ENCODE measurements at places on chromosomes 2 and 18.

- DNase-seq, result no peak
Observed at GRCh38 chr2:175167076-175167791, 769 bp downstream of the ATF2 start.

- no peak for DNase-seq
Observed at GRCh38 chr2:141720476-141720875, 410.3 kb downstream of the LRP1B start.

DNA sequence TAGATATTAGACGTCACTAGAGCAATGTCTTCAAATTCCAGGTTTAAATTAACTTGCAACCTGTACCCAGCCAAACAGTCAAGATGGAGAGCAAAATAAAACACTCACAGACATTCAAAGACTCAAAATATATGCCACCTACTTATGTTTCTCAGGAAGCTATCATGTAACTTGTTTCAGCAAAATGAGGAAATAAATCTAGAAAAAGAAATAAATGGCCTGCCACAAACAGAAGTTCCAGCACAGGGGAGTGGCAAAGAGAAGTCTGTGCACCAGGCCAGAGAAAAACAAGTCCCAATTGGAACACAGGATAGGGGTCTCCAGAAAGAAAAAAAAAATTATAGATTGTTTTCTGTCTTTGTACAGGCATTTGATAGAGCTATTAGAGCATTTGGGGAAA lies 96.7 kb downstream of the LRP2 start:
- no peak for DNase-seq

GRCh38 chr18:70028084-70028483 lies 80.4 kb upstream of the CD226 start:
- no peak for DNase-seq

- no peak for DNase-seq
Observed at GRCh38 chr18:9095297-9096006, 7.0 kb upstream of the NDUFV2 start.

GRCh38 chr18:76451396-76452331 lies 43.4 kb downstream of the ZNF516 start:
- no peak for DNase-seq

DNA sequence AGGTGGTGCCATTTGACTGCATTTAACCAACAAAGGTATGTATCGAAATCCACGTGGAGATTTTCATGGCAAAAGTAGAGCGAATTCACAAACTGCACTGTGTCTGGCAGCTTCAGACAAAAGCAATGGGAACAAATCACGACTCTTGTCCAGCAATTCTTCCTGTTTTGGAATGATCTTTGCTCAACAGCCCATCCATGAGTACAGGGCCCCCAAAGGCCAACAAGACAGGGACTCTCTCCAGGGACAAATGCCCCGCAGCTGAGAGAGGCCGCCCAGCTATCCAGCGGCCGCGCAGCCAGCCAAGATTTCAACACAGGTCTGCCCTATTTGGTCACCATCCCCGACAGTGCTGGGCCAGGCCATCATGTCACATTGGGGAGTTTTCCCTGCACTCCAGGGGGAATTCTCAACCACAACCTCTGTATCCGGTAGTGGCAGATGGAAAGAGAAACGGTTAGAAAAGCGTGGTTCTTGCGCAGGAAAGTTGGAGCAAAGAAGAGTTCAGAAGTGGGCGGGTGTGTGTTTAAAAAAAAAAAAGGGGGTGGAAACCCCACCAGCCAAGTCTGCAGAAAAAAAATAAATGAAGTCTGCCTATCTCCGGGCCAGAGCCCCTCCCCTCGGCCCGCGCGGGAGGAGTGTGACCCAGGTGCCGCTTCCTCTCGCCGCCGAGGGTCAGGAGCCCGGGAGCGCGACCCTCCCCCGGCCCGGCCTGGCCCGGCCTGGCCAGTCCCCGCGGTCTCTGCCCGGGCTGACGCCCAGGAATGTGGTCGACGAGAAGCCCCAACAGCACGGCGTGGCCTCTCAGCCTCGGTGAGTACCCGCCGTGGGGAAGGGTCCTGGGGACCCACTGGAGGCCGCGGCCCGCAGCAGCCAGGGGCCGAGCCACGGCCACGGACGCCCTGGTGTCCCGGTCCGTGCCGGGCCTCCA lies at the start of gene GYPC:
TSS of gene GYPC (plus strand) at position 659 of the 931 bp plus-strand sequence. CDS start at position 765, 106 bp downstream.
- no peak for DNase-seq

DNA sequence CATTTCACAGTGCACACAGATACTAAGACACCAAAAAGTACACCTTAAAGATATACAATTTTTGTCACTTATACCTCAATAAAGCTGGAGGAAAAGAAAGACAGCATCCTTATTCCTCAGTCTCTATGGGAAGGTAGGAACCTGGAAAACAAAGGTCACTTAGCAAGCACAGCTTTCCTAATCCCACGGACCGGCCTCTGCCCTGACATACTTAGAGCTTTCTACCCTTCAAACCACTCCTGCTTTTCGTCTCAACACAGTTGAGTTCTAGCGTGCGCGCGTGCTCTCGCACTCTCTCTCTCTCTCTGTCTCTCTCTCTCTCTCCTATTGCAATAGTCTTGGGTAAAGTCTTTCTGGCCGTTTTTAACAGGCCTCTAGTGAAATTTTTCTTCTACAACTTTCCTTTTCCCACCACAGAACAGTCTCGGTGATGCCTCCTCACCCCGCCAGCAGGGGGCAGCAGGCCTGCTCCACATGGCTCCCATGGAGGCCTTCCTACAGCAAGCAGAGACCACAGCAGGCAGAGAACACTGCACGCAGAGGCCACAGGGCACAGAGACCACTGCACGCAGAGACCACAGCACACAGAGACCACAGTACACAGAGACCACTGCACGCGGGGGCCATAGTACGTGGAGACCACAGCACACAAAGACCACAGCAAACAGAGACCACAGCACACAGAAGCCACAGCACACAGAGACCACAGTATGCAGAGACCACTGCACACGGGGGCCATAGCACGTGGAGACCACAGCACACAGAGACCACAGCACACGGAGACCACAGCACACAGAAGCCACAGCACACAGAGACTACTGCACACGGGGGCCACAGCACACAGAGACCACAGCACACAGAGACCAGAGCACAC lies 106.9 kb downstream of the FBXO15 start:
- no peak for DNase-seq

- no peak for DNase-seq
Observed at GRCh38 chr18:33804258-33804657, 226.2 kb downstream of the ASXL3 start.

GRCh38 chr2:181886192-181886591 lies 5.3 kb upstream of the ITPRID2 start:
- no peak for DNase-seq

- no peak for DNase-seq
Observed at GRCh38 chr2:216221811-216222210, 112.7 kb downstream of the XRCC5 start.

DNA sequence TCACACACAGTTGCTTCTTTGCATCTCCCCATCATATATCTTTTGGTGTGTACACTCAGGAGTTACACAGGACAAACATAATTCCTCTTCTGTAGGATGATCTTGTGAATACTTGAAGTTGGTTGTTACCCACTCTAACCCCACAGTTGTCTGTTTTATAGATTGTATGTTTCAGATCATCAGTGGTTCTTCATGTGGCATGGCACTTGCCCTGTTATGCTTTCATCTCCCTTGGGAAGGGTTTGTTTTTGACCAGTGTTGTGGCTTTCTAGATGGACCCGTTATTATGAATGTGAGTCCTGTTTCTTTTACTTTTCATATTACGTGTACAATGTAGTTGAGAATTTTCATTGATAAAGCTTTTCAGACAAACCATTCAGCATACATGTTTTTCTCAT lies 82.0 kb downstream of the ZNF407 start:
- no peak for DNase-seq

GRCh38 chr2:158755310-158756087 lies 39.6 kb upstream of the DAPL1 start:
- no peak for DNase-seq

DNA sequence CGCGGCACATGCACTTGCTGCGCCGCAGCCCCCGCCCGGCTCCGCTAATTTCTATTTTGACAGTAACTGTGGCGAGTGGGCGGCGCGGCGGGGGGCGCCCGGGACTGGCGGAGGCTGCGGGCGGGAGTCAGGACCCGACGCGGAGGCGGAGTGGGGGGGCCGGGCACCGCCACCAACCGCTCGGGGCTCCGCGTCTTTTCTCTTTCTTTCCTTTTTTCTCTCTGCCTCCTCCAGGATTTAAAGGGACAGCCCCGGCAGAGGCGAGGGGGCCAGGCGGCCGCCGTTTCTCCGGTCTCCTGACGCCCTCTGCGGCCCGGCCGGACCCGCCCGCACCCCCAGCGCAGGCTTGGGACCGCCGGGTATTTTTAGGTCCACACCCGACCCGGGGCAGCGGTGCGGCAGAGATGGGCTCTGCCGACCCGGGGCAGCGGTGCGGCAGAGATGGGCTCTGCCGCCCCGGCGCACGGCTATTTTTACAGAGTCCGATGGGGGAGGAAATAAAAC lies 460 bp upstream of the ZBTB7C start:
- DNase-seq, result no peak

Data from AG09309 (cell line).